T-cell (primary cell): ENCODE measurements at places on chromosomes 7 and 10. TPM values are rescaled to one million over a fixed set of nuclear protein-coding genes. Genes with fewer than 3 reads are reported as not detected.

PTN gene
- 0.16 TPM for total RNA-seq

COMMD3 gene
- total RNA-seq: 51.1 TPM

MKI67 gene
- total RNA-seq: 3.7 TPM

ZNF727 gene
- total RNA-seq: 0.28 TPM

- H3K4me3 ChIP-seq: no peak overlapping the region
- no peaks in the 10 kb centered on the region for H3K4me1 ChIP-seq
- H3K27ac ChIP-seq: no peak overlapping the region
- H3K36me3 ChIP-seq: no peaks in the 10 kb centered on the region
- DNase-seq: no peak
These were observed 19.5 kb upstream of the KCTD7 start for GRCh38 chr7:66609176-66609575.

- no peak for DNase-seq
- H3K4me1 ChIP-seq: no peaks in the 10 kb centered on the region
- no peaks in the 10 kb centered on the region for H3K36me3 ChIP-seq
These were observed 139.2 kb upstream of the CCDC6 start for GRCh38 chr10:60045571-60045970.

GRCh38 chr7:31061185-31061584 is 9.1 kb downstream of the ADCYAP1R1 start:
- H3K4me1 ChIP-seq: no peaks in the 10 kb centered on the region
- no peak for DNase-seq
- H3K36me3 ChIP-seq: no peaks in the 10 kb centered on the region
- no peaks in the 10 kb centered on the region for H3K27me3 ChIP-seq
- no peak overlapping the region for H3K27ac ChIP-seq

- H3K4me3 ChIP-seq: no peak overlapping the region
- H3K27ac ChIP-seq: no peak overlapping the region
- no peaks in the 10 kb centered on the region for H3K36me3 ChIP-seq
- H3K4me1 ChIP-seq: no peaks in the 10 kb centered on the region
- no peaks in the 10 kb centered on the region for H3K27me3 ChIP-seq
These were observed 10.5 kb downstream of the ACADSB start for GRCh38 chr10:123019264-123019663.

GRCh38 chr7:28606421-28606820 is 194.1 kb downstream of the CREB5 start:
- no peak overlapping the region for H3K4me3 ChIP-seq
- no peak for DNase-seq
- no peaks in the 10 kb centered on the region for H3K27me3 ChIP-seq
- H3K36me3 ChIP-seq: no peaks in the 10 kb centered on the region
- no peak overlapping the region for H3K27ac ChIP-seq
- H3K4me1 ChIP-seq: no peaks in the 10 kb centered on the region

- no peak for DNase-seq
- H3K36me3 ChIP-seq: peaks cover 20% of the 10 kb centered on the region
- H3K27me3 ChIP-seq: no peaks in the 10 kb centered on the region
- H3K4me1 ChIP-seq: peaks cover 2% of the 10 kb centered on the region
- no peak overlapping the region for H3K4me3 ChIP-seq
- no peak overlapping the region for H3K27ac ChIP-seq
These were observed 335.8 kb downstream of the ELMO1 start for GRCh38 chr7:37112876-37113275.

- no peak for DNase-seq
- H3K27me3 ChIP-seq: peaks cover 9% of the 10 kb centered on the region
- H3K27ac ChIP-seq: no peak overlapping the region
- no peaks in the 10 kb centered on the region for H3K36me3 ChIP-seq
These were observed 34.5 kb downstream of the PPIF start for GRCh38 chr10:79381804-79382221.

DNA sequence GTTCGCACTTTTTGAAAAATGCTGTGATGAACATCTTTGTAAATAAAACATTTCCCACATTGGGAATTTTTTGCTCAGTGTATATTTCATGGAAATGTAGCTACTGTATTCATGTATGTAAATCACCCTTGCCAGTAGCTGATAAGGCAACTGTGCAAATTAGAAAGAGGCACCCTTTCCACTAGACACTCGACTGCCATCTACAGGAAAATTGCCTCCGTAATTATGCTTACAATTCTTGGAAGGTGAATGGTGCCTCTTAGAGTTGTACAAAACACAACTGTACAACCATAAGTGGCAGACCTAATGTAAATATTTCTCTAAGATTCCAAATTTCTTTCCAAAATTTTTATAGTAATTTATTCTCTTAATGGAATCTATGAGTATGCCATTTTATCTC is 491.7 kb downstream of the CCSER2 start:
- H3K4me1 ChIP-seq: no peaks in the 10 kb centered on the region
- no peak for DNase-seq
- H3K27me3 ChIP-seq: peaks cover 12% of the 10 kb centered on the region
- no peaks in the 10 kb centered on the region for H3K36me3 ChIP-seq
- H3K4me3 ChIP-seq: no peak overlapping the region

GRCh38 chr7:30612658-30613265 is 18.1 kb downstream of the GARS1 start:
- no peaks in the 10 kb centered on the region for H3K27me3 ChIP-seq
- H3K4me3 ChIP-seq: no peak overlapping the region
- no peak overlapping the region for H3K27ac ChIP-seq
- peaks cover 74% of the 10 kb centered on the region for H3K36me3 ChIP-seq
- DNase-seq: no peak
- no peaks in the 10 kb centered on the region for H3K4me1 ChIP-seq

GRCh38 chr10:58322072-58322834 is 12.6 kb upstream of the UBE2D1 start:
- no peaks in the 10 kb centered on the region for H3K27me3 ChIP-seq
- no peaks in the 10 kb centered on the region for H3K36me3 ChIP-seq
- peaks cover 4% of the 10 kb centered on the region for H3K4me1 ChIP-seq
- H3K27ac ChIP-seq: no peak overlapping the region

GRCh38 chr7:50160206-50160605 is 67.2 kb upstream of the ZPBP start:
- no peak overlapping the region for H3K27ac ChIP-seq
- H3K4me1 ChIP-seq: peaks cover 36% of the 10 kb centered on the region
- no peak overlapping the region for H3K4me3 ChIP-seq
- no peaks in the 10 kb centered on the region for H3K36me3 ChIP-seq

DNA sequence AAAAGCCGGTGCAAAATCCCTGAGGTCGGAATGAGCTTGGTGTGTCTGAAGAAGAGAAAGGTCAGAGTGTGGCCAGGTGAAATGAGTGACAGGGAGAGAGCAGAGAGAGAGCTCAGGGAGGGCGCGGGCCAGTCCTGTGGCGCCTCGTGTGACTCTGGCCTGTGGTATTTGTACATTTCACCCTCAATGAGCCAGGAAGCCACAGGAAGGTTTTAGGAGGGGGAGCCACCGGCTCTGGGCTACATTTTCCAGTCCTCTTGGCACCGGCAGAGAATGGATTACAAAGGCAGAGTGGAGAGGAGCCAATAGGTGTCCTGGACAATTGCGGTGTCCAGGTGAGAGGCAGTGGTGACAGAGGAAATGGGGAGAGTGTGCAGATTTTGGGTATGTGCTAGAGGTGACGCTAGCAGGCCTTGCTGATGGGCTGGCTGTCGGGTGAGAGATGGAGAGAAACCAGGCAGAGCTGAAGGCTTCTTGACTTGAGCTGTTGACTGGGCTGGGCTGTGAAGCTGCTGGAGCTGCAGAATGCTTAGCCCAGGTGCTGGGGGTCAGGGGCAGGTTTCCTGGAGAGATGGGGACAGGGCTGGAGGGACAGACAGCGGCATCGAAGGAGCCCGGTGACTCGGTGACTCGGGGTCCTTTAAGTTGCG is 38.1 kb downstream of the COL13A1 start:
- H3K36me3 ChIP-seq: no peaks in the 10 kb centered on the region
- H3K27ac ChIP-seq: no peak overlapping the region
- H3K4me1 ChIP-seq: no peaks in the 10 kb centered on the region
- H3K27me3 ChIP-seq: no peaks in the 10 kb centered on the region
- DNase-seq: no peak

DNA sequence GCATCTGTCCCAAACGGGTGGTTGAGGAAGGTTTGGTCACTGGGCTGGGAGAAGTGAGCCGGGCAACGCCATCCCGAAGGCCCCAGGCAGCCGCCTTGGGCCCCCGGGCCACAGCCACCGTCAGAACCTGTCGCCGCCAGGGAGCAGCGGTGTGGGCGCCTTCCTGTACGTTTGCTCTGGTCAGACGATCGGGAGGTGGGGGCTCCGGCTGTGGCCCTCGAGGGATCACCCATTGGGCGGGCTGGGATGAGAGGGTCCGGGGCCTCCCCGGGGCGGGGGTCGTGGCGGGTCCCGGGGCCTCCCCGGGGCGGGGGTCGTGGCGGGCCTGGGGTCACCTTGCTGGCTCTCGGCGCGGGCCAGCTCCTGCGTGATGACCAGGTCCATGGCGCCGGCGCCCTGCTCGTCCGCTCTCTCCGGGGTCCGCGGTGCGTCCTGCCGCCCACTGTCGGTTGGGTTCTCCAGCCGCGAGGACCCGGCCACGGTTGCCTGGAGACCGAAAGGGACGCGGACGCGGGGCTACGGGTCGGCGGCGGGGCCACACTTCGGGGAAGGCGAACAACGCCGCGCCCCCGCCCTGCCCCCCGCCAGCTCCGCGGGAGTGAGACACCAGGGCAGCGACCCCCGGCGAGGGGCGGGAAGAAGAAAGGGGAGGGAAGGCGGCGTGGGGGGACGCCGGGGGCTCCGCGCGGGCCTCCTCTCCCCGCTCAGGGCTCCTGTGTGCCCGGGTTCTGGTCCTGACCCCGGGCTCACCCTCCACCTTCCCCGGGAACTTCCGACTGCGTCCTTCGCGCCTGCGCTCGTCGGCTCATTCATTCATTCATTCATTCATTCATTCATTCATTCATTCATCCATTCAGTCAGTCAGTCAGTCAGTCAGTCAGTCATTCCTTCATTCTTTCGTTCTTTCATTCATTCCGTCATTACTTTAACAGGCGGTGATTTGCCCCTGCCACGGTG is at the start of gene CFAP46:
Gene CFAP46, minus strand, starts transcription at position 470 of the 957 bp plus-strand sequence. Its CDS starts 86 bp downstream, at position 384.
- H3K4me1 ChIP-seq: no peaks in the 10 kb centered on the region
- H3K4me3 ChIP-seq: no peak within 1 kb of the TSS
- H3K36me3 ChIP-seq: no peaks in the 10 kb centered on the region
- no peak for DNase-seq
- no peak within 1 kb of the TSS for H3K27ac ChIP-seq

DNA sequence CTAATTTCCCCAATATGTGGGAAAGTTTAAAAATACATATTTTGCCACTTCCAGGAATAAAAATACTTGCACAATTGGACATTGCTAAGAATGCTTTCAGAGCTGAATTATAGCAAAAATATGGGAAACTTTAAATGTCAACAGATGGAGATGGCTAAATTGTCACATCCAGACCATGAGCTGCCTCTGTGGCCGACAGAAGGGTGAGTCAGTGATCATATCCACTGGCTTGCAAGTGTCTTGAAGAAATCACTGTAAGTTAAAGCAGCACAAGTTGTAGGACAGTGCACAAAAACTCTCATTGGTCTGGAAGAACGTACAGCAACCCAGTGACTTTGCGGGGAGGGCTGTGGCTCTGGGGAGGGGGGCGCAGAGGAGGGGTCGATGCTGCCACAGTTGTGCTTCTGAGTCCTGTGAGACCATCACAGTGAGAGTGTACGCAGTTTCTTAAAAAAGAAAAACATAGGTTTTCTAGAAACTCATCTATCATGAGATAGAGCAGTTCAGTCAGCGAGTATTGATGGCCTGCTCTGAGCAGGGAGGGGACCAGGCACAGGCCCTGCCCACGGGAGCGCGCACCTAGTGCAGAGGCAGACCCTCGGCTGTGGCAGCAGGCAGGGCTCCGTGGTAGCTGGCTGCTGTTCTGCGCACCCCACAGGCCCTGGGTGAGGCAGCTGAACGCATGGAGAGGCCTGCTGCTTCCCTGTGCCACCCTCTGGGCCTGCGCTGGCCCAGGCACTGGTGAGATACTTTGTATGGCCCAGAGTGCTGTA is 25.5 kb downstream of the LRRC27 start:
- no peak for DNase-seq
- H3K36me3 ChIP-seq: no peaks in the 10 kb centered on the region
- no peak overlapping the region for H3K4me3 ChIP-seq
- no peaks in the 10 kb centered on the region for H3K27me3 ChIP-seq

DNA sequence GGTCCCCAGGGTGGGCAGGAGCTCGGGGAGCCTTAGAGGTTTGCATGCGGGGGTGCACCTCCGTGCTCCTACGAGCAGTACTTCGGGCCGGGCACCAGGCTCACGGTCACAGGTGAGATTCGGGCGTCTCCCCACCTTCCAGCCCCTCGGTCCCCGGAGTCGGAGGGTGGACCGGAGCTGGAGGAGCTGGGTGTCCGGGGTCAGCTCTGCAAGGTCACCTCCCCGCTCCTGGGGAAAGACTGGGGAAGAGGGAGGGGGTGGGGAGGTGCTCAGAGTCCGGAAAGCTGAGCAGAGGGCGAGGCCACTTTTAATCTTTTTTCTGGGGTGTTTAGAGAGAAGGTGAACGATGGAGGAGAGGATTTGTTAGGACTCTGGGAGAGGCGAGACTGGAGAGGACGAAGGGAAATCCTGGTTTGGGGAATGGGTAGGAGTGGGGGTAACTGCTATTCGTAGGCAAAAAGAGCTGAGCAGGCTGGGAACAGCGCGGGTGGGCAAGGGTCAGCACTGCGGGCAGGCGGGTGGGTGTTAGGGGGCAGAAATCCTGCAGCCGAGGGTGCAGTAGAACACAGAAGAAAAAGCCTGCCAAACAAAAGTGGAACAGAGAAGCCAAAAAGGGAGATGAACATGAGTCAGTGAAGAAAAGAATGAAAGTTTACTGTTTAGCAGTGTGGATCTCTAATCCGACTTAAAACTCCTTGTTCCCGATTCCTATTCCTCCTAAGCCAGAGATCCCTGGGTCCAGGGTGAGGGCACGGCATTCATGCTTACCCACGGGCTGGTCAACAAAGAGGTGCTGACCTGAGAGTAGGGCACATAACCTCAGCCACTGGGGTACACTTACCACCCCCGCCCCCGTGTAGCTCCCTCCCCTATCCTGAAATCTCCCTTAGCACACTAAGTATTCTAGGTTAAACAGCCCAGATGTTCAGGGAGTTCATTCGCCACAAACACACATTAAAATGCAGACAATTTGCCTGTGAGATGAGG is 26.9 kb downstream of the PRSS2 start:
- no peaks in the 10 kb centered on the region for H3K27me3 ChIP-seq
- peaks cover 59% of the 10 kb centered on the region for H3K4me1 ChIP-seq
- peak overlapping the region; percentile 92 for H3K4me3 ChIP-seq

- DNase-seq: no peak
- H3K4me3 ChIP-seq: no peak overlapping the region
- H3K27me3 ChIP-seq: no peaks in the 10 kb centered on the region
- no peak overlapping the region for H3K27ac ChIP-seq
- H3K36me3 ChIP-seq: no peaks in the 10 kb centered on the region
These were observed 443.8 kb downstream of the MAGI2 start for GRCh38 chr7:79009647-79010046.

DNA sequence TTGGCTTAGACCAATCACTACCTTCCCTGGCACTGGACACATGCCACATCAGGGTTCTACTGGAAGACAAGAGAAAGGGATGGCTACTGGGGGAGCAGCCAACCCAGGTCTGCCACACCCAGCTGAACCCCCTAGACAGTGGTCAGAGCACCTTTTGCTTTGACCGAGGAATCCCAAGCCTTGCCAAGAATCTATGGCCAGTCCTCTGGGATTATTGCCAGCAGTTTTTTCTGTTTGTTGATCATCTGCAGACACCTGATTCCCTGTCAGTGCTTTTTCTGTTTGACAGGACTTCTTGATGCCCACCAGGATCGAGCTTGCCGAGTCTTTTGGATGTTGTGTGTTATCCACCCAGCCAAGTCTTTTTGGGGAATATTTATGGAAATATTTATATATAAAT is 476.2 kb upstream of the GALNT17 start:
- H3K4me3 ChIP-seq: no peak overlapping the region
- H3K27ac ChIP-seq: no peak overlapping the region
- peaks cover 33% of the 10 kb centered on the region for H3K4me1 ChIP-seq
- peaks cover 3% of the 10 kb centered on the region for H3K36me3 ChIP-seq
- DNase-seq: no peak
